ENCODE measurements at places on chromosomes 5 and 9.

DNA sequence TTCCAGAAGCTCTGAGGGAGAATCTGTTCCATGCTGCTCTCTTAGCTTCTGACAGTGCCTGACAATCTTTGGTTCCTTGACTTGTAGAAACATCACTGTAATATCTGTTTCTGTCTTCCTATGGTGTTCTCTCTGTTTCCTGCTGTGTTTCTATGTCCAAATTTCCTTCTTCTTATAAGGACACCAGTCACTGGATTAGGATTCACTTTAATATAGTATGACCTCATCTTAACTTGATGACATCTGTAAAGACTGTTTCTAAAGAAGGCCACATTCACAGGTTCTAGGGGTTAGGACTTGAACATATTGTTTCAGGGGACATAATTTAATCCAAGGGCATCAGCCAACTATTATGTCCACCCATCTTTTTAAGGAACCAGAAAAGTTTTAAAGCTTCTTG lies 265.6 kb downstream of the ZSWIM6 start:
- no peak for DNase-seq

DNA sequence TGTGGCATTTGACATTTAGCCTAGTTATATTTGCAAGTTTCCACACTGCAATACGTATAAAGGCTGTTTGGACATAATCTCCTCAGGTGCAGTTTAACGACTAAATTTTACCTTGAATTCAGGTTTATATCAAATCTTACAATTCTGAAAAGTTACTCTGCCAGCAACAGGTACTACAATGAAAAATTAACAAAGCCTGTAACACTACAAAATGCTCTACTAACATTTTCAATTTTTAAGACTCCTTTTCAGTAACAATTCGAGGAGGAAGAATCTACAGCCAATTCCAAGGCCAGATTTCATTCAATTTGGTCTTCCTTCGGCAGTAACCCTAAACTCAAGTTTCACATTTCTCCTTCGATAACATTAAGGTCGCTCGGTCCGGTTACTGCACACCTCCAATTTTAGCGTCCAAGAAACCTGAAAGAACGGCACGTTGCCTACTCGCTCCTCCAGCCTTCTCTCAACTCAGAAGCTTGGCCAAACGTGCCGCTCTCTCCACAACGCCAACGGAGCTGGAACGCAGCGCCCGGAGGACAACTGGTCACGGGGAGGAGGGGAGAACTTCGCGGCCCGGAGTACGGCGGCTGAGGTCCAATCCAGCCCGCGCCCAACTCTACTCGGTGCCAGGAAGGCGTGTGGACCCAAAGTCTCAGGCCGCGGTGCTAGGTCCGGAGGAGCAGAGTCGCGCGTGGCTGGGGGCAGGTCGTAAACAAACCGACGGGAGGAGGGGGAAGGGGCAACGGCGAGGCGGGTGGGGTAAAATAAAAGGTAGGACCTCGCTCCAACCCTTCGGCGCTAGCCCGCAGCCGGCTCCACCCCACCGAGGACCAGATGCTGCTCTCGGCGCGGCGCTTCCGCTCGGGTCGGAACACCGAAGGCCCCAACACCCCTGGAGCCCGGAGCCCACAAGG lies 681 bp downstream of the FNIP1 start:
- peak; percentile 65 for DNase-seq

- no peak for DNase-seq
Measured at GRCh38 chr5:131279204-131279603, 15.4 kb downstream of the CDC42SE2 start.

DNA sequence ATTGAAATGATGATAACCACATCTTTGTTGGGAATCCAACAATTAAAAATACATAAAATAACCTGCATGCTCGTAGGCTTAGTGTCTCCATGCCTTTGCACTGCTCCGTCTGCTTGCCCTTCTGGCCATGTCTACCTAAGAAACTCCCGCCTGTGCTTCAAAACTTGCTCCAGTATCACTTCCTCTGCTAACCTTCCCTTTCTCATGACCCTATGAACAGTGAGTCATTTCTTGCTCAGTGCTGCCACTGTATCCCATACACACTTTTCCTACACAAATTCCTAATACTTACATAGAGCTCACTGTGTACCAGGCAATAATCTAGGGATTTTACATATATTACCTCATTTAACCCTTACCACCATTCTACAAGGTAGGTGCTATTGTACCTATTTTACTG lies 33.5 kb downstream of the TMEM245 start:
- DNase-seq: peak; percentile 61

GRCh38 chr9:4177970-4178758 lies 121.7 kb downstream of the GLIS3 start:
- DNase-seq: peak; percentile 84

- peak; percentile 28 for DNase-seq
Measured at GRCh38 chr5:149730620-149731331, 666 bp downstream of the PPARGC1B start.

GRCh38 chr5:1330146-1330846 lies 14.6 kb downstream of the CLPTM1L start:
- no peak for DNase-seq

- no peak for DNase-seq
Measured at GRCh38 chr5:10133830-10134229, 115.9 kb downstream of the ATPSCKMT start.

DNA sequence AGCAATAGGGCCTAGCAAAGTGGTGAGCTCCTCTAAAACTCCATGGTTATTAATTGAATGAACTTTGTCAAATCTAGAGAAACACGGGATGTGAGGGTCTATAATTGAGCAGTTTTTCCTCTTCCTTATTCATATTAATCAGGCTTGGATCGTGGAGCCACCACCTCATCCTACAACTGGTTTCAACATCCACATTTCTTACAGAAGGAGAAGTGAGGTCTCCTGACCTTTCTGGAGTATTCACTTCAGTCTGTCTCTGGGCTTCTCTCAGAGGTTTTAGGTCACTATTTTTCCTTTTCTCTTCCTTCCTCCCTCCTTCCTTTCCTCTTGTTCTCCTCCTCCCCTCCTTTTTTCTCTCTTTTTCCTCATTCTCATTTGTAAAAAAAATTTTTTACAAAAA lies 177.3 kb upstream of the ACTBL2 start:
- DNase-seq: no peak

- no peak for DNase-seq
Measured at GRCh38 chr5:81187885-81188284, 45.2 kb upstream of the CKMT2 start.
